ENCODE measurements at places on chromosomes 1 and 21.

DNA sequence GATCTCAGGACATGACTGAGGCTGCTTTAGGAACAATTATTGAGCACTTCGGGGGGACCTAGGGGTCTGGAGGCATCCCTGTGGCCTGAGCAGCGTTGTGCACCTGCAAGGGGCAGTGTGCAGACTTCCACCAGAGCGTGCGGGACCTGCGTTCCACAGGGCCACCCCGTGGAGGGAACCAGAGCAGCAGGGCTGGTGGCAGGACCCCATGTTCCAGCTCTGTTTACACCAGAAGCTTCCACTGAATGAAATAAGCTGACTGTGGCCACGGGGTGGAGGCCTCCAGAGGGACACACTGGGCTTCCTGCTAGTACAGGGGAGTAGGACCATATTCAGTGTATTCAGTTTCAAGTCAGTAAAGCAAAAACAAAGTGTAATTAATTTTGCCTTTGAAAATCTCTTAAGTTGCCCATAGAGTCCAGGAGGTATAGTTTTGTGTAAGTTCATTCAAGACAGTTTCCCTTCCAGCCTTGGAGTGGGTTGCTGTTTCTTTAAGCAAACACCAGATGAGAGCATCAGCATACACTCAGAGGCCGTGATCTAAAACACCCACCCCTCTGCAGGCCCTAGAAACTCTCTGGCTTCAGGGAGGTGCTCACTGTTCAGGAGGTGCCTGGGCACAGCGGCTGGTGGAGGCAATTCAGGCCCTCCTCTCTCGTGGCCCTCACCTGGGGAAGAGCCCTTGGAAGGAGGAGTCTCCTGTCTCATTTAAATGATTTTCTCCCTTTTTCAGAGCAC is 16.6 kb downstream of the SLC1A7 start:
- no peak for DNase-seq

- no peak for DNase-seq
Measured at GRCh38 chr1:240090957-240091600, 604 bp upstream of the FMN2 start.

GRCh38 chr1:185096531-185096930 is 51.2 kb downstream of the RNF2 start:
- DNase-seq: no peak

DNA sequence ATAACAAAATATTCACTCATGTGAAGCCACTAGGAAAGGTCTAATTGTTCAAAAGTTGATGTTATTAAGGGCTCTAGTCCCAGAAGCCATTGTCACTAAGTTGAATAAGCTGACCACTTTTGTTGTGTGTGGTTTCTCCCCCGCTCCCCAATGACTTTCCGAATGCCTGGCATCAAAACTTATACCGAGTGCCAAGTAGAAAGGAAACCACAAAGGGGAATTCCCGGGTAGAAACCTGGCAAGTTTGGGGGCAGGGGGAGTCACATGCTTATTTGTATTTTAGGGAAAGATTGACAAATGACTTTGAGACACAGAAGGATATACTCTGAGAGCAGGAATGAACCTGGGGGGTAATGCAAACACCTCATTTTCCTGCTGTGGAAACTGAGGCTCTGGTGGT is 154.1 kb downstream of the TGFBR3 start:
- DNase-seq: peak; percentile 49

DNA sequence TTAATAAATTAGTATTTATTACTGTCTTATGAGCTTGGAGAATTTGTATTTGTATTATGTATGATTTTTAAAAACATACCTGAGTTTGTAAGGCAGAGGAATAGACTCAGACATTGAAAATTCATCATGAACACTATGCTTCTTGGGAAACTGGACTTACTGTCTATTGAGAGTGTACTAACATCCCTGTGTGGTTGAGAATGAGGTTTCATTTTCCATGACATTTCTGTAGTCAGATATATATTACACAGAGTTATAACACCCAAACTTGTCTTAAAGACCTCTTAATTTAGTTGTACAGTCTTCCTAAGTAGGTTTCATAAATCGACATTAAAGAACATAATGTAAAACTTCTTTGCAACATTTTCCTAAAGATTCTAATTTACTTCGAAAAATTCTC is 30.0 kb downstream of the PPP2R5A start:
- no peak for DNase-seq

DNA sequence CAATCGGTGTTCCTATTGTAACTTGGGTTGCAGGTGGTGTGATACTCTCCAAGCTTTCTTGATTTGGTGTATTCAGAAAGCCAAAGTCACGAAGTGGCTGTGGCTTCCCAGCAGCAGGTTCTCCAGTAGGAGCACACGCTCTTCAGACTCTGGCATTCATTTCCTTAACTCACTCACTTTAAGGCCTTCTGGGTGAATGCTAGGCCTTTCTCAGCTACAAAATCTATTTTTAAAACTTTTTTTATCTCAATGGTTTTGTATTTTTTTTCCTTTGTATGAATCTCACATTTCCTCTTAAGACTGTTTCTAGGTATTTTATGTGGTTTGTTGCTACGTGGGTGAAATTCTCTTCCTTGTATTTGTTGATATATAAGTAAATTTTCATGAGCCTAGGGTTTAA is 22.9 kb upstream of the PKN2 start:
- DNase-seq: no peak

DNA sequence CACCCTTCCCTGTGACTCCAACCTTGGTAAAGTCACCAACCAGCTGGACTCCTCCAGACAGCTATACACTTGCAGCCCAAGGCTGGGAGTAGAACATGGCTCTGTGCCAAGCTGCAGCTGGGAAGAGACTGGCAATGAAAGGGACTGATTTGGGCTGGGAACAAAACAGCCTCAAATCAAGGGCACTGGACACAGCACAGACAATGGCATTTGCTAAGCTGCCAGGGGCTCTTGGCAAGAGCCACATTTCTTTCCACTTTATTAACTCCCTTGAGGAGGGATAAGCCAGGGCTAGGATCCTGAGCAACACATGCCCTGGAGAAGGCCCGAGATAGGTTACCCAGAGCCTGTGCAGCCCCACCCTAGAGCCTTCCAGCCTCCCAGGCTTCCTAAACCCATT is 12.0 kb downstream of the SYT11 start:
- DNase-seq: no peak

GRCh38 chr1:178344513-178345091 is 152.2 kb downstream of the CLEC20A start:
- no peak for DNase-seq

DNA sequence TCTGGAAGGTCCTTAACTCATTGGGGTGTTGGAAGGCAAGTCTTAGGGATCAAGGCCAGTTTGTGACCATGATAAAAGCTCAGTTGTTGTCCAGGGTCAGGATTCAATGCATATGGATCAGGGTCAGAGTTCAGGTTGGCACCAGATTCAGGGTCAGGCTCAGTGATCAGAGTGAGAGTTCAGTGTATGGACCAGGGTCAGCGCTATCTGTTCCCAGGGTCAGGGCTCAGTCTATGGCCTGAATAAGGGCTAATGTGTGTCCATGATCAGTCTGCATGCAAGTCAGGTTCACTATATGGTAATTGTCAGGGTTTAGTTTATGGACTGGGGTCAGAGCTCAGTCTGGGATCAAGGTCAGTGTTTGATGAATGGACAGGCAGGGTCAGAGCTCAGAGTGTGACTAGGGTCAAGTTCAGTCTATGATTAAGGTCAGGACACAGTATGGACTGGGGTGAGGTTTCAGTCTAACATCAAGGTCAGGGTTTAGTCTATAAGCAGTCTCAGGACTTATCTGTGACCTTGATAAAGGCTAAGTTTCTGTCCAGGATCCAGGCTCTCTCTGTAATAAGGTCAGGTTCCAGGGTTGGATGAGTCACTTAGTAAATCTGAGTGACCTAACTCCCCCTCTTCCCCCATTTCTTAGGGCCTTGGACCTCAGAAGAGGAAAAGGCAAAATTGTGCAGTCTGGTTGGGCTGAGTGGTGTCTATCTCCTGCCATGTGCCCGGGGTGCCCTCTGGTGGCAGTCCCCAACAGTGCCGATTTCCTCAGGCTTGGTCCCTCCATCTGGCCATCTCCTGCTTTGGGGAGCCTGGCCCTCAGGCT is 23.8 kb downstream of the KNCN start:
- DNase-seq: peak; percentile 59

- no peak for DNase-seq
Measured at GRCh38 chr1:181033128-181033798, 520 bp upstream of the MR1 start.

GRCh38 chr1:167532964-167533824 is 14.9 kb upstream of the CD247 start:
- DNase-seq: no peak

- no peak for DNase-seq
Measured at GRCh38 chr1:87048237-87048636, 133.8 kb downstream of the HS2ST1 start.

GRCh38 chr1:221435504-221435904 is 306.4 kb downstream of the DUSP10 start:
- no peak for DNase-seq

GRCh38 chr21:28230559-28230958 is 762.1 kb downstream of the LTN1 start:
- no peak for DNase-seq

- no peak for DNase-seq
Measured at GRCh38 chr1:43205671-43206070, 33.5 kb downstream of the CFAP57 start.

GRCh38 chr1:181488866-181489265 is 5.5 kb downstream of the CACNA1E start:
- no peak for DNase-seq

GRCh38 chr21:19130379-19131028 is 726.9 kb upstream of the TMPRSS15 start:
- no peak for DNase-seq

GRCh38 chr1:91997607-91998195 is 32.1 kb upstream of the EPHX4 start:
- peak; percentile 16 for DNase-seq

GRCh38 chr1:192604979-192605620 is 29.5 kb downstream of the RGS1 start:
- no peak for DNase-seq

- DNase-seq: no peak
Measured at GRCh38 chr1:153375511-153375910, at the start of gene S100A12. Gene S100A12 (minus strand): TSS chr1:153375621. CDS start chr1:153374592, 1,029 bp downstream.

- DNase-seq: no peak
Measured at GRCh38 chr1:228262475-228262874, 54.6 kb downstream of the OBSCN start.

All from stimulated activated CD4-positive, alpha-beta T cell treated with anti-CD3 and anti-CD28 coated beads, Interleukin-1b, Interleukin-23, amount 100 ng/mL, for 24 hours (primary cell).